Amygdala (tissue), 56 donors: ENCODE measurements at places on chromosomes 1 and 21.

- DNase-seq, result peak; percentile 22
Observed at GRCh38 chr1:19563324-19564097, 78.2 kb upstream of the CAPZB start.

DNA sequence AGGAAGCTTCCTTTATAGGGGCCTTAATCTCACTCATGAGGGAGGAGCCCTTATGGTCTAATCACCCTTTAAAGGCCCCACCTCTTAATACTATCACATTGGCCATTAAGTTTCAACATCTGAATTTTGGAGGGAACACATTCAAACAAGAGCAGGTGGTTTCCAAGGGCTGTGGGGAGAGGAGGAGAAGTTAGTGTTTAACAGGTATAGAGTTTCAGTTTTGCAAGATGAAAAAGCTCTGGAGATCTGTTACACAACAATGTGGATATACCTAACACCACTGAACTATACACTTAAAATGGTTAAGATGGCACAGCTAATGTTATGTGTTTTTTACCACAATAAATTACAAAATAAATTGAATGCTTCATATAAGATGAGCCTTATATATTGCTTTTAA is 113.4 kb upstream of the DNAH14 start:
- no peak for DNase-seq

DNA sequence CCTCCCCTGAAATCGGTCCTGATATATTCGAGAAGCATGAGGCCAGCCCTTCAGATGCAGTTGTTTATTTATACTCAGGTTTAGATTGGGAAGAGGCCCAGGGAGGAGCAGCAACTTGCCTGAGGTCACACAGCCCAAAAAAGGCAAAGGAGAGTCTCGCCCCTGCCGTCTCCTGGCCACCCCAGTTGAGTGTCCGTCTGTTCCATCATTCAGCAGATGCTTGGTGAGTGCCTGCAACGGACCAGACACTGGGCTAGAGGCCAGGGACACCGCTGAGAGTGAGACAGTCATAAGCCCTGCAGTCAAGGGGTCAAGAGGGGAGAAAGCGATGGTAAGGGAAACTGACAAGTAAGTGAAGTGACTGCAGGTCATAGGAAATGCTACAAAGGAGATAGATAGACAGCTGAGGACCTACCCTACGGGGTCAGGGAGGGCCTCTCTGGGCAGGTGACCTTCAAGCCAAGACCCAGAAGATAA is 15.4 kb upstream of the SELENON start:
- DNase-seq, result no peak

- DNase-seq, result no peak
Observed at GRCh38 chr1:176765608-176766007, 302.6 kb downstream of the PAPPA2 start.

- no peak for DNase-seq
Observed at GRCh38 chr1:185351734-185352466, 34.9 kb upstream of the IVNS1ABP start.

DNA sequence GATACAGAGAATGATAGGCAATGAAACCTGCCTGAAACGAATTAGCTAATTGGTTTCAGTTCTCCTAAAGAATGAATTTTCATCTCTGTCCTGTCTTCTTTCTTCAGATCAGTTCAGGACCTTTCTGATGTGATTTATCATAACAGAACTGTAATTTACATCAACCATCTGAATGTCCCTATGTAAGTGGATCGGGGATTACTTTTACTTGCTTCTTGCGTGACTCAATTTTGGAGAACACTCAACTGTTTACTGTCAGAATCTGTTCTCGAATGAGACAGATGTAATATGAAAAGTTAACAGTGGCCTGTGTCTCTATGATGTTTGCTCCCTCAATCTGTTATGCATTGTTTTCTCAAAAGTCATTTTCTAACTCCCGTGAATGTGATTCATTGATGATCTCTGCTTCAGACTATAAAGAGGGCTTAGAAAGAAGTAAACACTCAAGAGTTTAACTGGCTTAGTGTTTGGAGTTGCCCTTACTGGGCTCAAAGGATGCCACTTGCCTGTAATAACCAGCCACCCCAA is 111.0 kb downstream of the GABPA start:
- no peak for DNase-seq

DNA sequence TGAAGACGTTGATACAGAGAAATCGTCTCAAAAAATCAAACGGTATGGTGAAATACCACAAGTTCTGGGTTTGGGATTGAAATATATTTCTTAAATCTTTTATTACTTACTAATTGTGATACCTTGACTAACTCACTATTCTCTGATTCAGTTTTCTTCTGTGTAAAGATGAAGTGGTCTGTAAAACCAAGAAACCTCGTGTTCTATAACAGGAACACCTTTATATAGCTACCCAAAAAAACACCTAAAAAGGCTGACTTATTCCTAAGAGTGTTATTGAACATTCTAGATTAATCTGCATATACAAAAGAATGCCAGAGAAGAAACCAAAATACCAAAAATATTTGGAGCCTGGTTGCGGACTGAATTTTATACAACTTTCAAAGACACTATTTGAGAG is 721 bp downstream of the LRRIQ3 start:
- DNase-seq, result no peak

- DNase-seq, result no peak
Observed at GRCh38 chr1:114488739-114489138, 22.3 kb downstream of the TRIM33 start.

GRCh38 chr1:4561205-4561604 is 93.2 kb upstream of the AJAP1 start:
- no peak for DNase-seq

DNA sequence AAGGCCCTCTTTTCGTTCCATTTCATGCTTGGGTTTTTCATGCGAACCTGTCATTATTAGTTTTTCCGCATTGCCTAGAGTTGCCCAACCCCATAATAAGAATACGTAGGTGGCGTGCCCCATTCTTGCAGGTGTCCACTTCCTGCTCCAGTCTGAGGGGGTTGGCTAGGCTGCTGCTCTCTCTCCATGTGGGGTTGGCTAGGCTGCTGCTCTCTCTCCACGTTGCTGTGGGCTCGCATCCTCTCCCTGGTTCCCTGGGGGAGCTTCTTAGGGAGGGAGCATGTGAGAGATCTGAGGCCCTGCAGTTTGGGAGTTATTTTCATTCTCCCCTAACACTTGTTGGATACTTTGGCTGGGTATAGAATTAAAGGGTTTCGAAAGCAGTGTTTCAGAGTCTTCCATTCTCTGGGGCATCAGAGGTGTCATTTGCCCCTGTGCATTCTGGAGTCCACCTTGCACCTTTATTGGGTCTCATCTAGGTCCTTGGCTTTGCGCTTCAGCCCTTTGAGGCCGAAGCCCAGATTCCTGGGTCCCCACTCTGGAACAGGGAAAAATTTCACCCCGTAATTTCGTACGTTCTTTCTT is 8.6 kb downstream of the C1orf35 start:
- no peak for DNase-seq

DNA sequence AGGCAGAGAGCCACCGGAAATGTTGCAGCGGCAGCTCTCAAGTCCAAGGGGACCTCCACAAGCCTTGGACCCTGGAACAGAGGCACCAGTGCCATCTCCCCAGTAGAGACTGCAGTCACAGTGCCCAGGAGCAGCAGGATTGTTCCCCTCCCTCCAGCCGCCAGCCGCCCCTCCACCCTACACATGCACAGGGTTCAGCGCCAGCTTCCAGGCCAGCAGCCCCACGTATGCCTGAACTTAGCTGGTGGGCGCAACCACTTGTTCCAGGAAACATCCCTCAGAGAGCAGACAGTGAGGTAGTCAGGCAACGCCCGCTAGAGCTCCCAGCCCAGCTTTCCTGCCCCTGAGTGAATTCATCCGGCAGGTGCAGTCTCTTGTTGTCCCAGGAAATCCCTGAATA is 1098.1 kb upstream of the NCAM2 start:
- no peak for DNase-seq

DNA sequence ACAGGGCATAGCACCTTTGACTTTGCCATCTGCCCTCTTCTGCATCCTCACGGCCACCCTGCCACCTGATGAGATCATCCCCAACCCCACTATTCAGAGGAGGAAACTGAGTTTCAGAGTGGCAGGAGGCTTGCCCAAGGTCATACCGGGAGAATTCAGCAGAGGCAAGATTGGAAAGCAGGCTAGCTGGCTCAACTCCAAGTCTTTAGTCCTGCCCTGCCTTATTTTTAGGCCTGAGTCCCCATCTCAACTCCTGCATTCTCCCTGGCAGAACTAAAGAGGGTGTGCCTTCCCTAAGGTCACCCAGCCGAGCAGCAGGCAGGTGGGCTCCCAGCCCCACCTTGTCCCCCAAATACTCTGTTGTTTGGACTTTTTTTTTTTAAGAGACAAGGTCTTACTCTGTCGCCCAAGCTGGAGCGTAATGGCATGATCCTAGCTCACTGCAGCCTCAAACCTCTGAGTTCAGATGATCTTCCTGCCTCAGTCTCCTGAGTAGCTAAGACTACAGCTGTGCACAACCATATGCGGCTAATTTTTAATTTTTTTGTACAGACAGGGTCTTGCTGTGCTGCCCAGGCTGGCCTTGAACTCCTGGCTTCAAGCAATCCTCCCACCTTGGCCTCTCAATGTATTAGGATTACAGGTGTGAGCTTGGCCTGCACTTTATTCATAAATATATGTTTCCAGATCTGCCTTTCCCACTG is 13.8 kb upstream of the FGR start:
- DNase-seq, result no peak

GRCh38 chr1:3688356-3689137 is 36.2 kb downstream of the TP73 start:
- no peak for DNase-seq

DNA sequence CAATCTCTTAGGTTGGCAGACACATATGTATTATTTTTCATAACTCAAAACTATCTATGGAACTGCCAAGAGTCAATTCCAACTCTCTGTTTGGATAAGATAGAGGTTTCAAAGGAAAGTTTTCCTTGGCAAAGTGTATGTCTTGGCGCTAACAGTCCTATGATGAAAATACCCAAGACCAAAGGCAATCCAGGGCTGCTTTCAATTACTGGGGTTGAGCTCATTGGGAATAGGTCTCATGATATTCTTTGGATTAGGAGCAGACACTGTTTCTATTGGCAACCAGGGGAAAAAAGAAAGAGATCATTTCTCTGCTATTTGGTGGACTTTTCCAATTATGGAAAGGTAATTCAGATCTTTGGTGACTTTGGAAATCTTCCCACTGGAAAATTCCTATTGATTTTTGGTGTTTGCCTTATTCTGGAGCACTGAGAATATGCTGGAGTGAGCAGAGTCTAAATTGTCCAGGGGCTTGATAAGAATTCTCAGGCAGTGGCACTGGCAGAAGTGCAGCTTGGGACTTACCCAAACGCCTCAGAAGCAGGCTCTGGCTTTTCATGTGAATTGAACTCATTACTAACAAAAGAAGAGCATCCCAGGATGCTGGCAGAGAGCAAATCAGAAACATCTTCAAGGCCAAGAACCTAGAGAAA is 20.4 kb upstream of the PLXNA2 start:
- DNase-seq, result no peak

- DNase-seq, result no peak
Observed at GRCh38 chr1:90434460-90434859, 282.6 kb downstream of the BARHL2 start.

GRCh38 chr1:33007190-33008050 is 29.3 kb downstream of the AK2 start:
- DNase-seq, result no peak

DNA sequence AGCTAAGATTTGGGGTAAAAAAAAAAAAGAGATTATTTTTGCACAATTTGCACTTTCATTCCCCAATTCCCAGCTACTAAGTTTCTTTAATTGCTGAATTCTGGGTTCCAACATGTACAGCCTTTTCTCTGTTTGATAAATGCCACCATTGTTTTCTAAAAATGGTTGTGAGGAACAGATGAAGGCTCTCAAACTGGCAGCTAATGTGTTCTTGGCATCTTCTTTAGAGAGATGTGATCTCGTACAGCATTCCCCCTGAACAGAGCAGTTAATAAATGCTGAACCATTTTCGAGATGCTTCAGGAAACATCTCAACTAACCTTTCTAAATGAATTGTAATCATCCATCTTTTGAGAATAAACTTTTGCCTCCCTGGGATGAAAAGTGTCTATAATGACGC is 107.9 kb upstream of the DYNLT5 start:
- DNase-seq, result no peak

GRCh38 chr21:46374761-46375389 is 50.9 kb downstream of the PCNT start:
- DNase-seq, result no peak

GRCh38 chr1:86445919-86446318 is 21.9 kb downstream of the CLCA2 start:
- DNase-seq, result no peak

GRCh38 chr1:94239796-94240195 is 2.4 kb upstream of the ARHGAP29 start:
- DNase-seq, result no peak

DNA sequence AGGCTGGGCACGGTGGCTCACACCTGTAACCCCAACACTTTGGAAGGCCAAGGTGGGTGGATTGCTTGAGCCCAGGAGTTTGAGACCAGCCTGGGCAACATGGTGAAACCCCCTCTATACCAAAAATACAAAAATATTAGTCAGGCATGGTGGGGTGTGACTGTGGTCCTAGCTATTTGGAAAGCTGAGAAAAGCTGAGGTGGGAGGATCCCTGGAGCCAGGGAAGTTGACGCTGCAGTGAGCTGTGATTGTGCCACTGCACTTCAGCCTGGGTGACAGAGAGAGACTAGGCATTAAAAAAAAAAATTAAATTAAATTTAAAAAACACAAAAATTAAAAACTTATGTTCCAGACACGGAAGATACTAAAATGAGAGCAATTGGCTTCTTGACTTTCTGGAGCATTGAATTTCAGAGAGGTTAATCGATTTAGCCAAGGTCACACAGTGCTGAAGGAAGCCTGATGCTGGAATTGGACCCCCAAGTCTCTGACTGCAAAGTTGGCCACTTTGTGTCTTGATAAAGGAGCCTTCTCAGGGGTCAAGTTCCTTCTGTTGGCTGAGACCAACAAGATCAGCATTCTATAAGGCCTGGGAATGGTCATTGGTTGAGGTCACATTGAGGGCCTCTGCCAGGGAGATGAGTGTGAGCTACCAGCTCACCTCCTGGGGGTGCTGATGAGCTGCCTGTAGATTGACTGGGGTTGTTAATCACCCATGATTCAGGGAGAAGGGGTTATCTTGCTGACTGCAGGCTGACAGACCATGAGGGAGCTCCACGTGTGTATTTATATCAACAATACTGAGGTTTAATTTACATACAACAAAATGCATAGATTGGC is 54.3 kb downstream of the RPS6KA1 start:
- DNase-seq, result no peak
